Activated naive CD4-positive, alpha-beta T cell treated with anti-CD3 and anti-CD28 coated beads, Interleukin-2, amount 50 U/mL, for 16 hours (primary cell): ENCODE measurements at places on chromosomes 7 and 10.

DNA sequence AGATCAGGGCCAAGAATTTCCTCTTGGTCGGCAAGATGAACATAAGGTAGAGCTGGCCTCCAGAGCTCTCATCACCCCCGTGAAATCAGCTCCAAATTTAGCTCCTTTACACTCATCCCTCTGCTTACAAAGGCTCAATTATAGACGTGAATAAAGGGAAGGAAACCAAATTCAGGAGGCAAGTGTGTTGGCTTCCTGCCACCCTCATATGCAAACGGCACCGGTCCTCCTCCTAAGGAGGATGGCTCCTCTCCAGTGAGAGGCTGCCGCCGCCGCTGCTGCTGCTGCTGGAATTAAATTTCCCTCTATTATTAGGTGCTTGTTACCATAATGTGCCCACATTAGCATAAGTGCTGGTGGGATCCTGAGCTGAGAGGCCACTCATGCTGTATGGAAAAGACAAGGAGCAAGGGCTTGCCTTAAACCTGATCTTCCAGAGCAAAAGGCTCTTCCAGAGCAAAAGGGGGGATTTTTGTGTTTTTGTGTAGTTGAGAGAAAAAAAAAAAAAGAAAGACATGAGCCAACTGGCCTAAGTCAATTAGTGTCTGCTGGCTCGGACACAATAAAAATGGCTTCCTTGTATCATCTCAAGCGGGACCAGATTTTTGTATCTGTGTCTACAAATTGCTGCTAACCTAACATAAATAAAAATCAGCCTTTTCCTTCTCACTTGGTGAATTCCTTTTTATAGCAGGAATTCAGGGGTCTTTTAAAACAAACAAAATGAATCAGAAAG lies 68.4 kb downstream of the CDHR3 start:
- no peak for DNase-seq

DNA sequence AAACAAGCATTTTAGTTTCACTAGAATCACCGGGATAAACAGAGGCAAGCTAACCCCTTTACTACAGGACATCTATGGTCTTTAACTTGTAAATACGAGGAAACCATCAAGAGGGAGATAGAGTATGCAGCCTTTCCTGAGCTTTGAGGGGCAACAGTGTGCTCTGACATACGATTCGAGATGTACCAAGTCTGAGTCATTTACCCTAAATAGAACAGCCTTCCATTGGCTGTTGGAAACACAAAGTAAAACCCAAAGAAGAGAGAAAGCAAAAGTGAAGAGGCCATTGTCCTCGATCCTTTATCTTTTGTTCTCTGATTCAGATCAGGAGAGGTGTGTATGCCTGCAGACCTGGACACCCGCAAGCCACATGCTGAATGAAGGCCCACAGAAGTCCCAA lies 289.5 kb downstream of the KCNMA1 start:
- DNase-seq: no peak

DNA sequence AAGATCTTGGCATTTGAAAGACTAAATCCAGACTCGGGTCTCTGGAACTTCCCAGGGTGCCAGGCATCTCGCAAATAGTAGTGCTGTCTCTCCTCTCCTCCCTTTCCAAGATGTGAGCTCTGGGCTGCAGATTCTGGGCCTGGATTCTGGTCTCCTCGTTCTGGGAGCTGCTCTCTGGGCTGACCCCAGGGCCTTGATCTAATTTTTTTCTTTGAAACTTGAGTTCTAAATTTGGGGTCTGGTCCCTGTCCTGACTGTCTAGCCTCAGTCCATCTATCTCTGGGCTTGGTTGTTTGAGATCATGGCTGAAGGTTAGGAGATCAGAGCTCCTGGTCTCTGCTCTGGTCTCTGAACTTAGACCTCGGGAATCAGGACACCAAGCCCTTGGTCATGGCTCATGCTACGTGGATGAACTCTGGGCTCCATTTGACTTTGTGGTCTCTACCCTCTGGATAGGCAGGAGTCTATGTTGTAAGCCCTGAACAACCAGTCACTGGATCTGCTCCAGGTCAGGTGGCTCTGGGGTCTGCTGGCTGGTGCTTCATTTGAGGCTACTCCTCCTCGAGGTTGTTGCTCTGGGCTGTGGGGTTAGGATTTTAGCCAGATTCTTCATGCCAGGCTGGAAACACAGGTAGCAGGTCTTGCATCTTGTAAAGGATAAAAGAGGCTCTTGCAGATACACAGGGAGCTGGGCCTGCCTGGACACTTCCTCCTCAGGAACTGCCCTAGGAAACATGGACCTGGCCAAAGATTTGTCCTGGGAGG lies 8.0 kb upstream of the MBL2 start:
- DNase-seq: no peak

DNA sequence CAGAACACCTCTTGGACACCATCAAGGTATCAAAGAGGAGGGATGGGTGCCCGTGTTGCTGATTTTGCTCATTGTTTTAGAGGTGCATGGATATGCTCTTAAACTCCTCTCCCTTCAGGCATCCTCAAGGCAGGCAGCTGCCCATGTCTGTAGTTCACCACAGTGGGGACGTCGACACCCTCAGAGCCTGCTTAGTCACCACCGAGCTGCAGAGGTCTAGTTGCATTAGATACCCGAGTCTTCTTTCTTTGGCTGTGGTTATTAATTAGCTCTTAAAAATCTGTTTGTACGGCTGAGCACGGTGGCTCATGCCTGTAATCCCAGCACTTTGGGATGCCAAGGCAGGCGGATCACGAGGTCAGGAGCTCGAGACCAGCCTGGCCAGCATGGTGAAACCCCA lies 24.7 kb upstream of the TSPAN13 start:
- no peak for DNase-seq

GRCh38 chr7:1404898-1405548 lies 54.2 kb downstream of the MICALL2 start:
- no peak for DNase-seq

DNA sequence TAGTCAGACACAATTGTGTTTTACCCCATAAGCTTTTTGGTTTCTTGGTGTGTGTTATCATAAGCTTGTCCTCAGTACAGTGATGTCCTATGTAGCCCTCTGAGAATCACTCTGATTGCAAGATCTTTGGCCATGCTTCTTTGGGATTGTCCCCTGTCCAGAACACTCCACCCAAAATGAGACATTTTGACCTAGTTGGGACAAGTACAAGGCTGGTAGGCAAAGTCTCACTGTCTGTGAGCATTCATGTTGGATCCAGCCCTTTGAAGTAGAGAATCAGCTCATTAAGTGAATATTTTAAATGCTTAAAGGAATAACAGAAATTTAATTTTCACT lies 28.9 kb upstream of the PCGF5 start:
- no peak for DNase-seq

- no peak for DNase-seq
Measured at GRCh38 chr7:114413761-114414155, 857 bp upstream of the FOXP2 start.

GRCh38 chr10:69957886-69958555 lies 94.6 kb upstream of the MACROH2A2 start:
- no peak for DNase-seq

- peak; percentile 100 for DNase-seq
Measured at GRCh38 chr10:71850743-71851464, at the start of gene PSAP. Gene PSAP (minus strand): TSS chr10:71851251. CDS start chr10:71851221, 30 bp downstream.
